ENCODE measurements at places on chromosomes 7 and 10.

GRCh38 chr7:11668727-11669126, 163.3 kb downstream of the THSD7A start:
- DNase-seq, result no peak

DNA sequence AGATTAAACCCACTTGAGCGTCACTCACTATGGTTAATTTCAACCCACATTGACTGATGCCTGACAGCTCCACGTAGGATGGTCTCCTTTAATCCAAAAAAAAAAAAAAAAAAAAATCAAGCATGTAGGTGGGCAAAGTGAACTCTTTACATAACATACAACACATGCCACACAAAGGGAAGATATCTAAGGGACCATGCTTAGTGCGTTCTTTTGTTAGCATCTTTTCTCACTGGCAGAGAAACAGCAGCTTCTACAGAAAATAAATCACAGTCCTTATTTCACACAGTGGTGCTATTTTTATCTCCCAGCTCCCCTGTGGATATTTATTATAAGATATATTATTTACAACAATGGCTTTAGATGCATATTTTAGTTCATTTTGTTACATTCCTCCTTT, 652.0 kb upstream of the CELF2 start:
- DNase-seq, result no peak

DNA sequence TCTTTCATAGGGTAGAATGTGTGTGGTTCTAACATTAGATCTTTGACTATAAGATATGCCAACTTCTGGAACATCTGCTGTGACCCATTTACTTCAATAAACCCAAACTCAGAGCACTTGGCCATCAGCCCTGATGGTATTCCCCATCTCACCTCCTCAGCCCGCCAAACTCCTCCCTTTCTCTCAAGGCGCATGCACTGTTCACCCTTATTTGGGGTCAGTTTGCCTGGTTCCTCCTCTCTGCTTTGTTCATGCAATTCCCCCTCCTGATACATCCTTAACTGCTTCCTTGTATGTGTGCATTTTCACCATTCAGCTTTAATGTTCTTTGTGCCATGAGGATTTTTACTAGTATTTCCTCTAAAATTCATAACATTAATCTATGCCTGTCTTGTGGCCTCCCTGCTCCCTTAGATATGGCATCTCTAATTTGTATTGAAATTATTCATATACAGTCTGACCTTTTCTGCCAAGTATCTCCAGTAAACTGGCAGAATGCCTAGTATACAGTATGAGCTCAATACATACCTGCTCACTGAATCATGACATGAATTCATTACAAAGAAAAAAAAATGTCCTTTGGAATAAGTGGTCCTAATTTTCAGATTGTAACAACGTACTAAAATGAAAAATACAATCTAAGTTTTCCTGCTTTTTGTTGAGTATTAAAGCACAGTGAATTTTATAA, 336.8 kb upstream of the IGFBP3 start:
- no peak for DNase-seq

DNA sequence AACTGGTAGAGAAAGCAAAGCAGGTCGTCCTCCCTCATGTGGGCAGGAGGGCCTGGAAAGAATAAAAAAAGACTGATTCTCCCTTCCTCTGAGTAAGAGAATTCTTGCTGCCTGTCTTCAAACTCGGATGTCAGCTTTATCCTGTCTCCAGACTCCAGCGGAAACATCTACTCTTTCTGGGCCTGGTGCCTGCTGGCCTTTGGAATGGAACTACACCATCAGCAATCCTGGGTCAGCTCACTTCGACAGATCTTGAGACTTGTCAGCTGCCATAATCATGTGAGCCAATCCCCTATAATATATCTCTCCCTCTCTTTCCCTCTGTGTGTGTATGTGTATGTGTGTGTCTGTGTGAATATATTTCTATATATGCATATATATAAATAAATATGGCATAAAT, 411.0 kb upstream of the DPP6 start:
- DNase-seq, result no peak

- peak; percentile 4 for DNase-seq
Observed at GRCh38 chr7:112421666-112422486, 28.4 kb upstream of the IFRD1 start.

DNA sequence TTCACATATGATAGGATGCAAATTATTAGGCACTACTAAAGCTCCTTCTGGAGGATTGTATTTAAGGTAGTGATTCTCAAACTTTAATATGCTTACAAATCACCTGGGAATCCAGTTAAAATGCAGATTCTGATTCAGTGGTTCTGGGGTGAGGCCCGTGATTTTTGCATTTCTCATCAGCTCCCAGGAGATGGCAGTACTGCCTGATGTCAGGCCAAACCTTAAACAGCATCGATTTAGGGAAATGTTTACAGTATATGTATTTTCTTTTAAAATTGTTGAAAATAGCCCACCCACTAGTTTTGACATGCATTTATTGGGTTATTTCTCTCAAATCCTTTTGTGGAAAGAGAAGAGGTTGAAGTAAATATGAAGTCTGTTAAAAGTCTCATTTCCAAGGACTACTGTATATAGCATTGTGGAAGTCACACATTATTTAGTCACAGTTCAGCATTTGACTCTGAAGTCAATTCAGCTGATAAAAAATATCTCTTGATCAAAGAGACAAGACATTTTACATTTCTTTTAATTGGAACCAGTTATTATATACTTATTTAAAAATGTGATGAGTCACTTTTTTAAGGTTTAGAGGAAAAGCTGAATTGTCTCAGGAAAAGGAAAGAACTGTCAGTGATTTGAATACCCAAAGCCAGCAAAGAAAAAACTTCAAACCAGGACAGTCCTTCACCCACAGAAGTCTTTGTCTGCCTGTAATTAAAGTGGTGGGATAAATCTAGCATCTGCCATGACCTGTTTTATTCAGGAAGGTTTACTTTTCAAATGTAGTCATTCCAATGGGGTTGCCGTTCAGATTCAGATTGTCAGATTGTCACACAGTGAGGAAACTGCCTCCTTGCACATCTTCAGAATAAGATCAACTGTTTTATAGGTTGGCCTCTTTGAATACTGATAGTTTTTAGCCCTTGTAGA, 21.1 kb upstream of the HBP1 start:
- DNase-seq, result peak; percentile 54

DNA sequence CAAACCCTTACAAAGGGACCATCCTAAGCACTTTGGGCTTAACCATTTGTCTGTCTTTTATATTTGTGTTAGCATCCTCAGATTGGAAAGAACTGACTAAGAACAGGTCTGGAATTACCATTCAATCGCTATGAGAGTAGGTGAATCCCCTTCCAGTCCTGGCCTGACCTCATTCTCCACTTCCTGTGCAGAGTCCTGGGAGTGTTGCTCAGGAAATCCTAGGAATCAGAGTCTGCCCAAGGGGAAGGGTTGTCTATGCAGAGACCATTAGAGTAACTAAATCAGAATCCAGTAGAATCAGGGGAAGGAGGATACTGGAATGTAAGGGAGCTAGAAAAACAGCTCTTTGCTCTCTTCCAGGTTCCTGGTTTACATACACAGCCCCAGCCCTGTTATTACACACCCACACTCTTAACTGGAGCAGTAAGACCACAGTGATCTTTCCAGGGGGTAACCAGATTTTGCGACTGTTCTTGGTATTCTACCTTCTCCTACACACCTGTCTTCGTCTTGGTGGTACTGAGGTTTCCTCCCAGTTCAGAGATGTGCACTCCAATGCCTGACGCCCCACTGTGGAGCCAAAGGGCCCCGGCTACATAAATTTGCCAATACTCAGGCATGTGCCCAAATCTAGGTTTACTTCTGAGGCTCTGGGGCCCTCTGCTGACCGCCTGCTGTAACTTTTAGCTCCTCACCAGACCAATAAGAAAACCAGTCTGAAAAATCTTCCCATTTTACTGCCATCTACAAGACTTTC, 103.7 kb downstream of the RNF216 start:
- DNase-seq, result peak; percentile 55

- no peak for DNase-seq
Observed at GRCh38 chr7:29749701-29750321, 56.5 kb upstream of the WIPF3 start.

- DNase-seq, result no peak
Observed at GRCh38 chr10:32693441-32693979, 247.6 kb downstream of the CCDC7 start.

GRCh38 chr10:92742331-92743228, 52.8 kb downstream of the HHEX start:
- DNase-seq, result no peak

DNA sequence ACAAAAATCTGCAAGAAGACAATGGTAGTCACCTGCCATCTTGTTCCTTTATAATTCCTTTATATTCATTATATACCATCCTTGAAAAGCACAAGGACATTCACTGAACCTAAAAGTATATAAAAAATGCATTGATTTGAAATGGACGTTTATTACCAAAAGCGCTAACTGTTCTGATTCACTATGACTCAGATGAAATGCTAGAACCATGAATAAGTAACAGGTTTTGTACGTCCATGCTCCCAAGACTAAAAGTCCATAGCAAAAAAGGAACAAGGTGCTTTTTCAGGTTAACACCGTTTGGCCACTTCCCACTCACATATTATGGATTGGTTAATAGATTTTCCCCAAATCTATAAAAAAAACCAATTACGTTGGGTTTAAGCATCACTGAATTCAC, 109.4 kb downstream of the PPP1R17 start:
- no peak for DNase-seq

GRCh38 chr7:32406386-32406785, 83.8 kb downstream of the LSM5 start:
- DNase-seq, result no peak
